ENCODE measurements at places on chromosomes 12 and 14.

DNA sequence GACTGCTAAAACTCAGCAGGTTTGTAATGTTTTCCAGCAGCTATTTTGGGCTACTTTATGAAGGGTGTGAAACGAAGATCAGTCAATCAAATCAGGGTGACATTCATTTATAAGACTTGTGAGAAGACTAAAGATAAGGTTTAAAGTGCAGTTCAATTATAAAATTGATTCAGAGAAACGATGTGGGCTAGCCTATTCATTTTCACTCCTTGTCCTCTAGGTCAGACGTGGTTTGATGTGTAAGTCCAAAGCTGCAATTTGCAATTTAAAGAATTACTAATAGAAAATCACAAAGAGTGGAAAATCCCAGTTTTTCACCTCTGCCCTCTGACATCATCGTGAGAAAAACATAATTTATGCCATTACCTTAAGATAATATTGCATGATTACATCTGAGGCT lies 243.5 kb upstream of the NOVA1 start:
- DNase-seq, result no peak

DNA sequence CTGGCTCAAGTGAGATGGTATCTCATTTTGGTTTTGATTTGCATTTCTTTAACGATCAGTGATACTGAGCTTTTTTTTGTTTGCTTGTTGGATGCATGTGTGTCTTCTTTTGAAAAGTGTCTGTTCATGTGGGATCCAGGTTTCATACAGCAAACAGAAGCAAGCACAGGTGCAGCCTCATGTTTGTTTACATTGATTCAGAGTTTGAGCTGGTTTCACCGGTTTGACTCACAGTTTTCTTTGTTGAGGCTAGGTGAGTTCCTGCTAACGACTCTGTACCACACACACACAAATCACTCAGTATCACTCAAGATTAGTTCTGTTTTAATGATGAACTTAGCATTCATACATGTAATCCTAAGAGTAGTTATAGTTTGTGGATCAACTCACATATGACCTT lies 3.7 kb downstream of the OR10G2 start:
- no peak for DNase-seq

DNA sequence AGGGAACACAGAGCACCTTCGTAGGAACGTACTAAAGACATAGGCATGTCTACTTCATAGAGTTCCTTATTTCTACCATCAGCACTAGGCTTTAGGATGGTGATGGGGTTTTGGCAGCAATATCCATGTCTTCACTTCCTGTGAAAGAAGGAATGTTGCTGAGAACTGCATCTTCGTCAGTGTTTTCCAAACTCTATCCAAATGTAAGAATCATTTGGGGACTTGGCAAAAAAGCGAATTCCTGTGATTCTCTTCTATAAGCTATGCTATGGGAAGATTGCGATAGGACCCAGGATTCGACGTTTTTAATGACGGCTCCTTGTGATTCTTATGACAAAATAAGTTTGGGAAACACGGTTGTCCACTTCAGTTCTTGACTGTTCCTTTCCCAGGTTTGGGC lies 39.8 kb downstream of the AKAP3 start:
- DNase-seq, result no peak

DNA sequence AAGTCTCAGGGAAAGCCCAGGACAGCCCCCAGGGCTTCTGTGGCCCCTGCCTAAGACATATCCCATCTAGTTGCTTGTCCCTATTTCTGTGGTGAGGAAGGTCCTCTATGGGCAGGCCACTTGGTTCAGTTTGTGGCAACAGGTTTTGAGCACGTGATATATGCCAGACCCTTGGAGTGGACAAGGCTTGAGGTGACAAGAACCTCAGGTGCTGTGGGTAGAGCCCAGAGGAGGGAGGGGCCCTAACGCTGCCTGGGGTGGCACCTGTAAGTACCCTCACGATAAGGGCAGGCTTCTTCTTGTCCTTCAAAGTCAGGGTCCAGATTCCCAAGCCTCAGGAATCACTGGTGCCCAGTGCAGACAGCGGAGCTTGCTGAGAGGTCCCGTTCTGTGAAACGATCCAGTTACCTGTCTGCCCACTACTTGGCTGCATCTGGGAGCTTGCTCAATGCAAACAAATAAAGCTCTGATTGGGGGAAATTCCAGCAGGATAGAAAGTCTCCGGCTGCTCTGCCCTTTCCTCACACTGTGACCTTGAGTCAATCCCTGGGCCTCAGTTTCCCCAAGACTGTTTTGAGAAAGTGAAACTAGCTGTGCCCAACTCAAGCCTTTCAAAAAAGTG lies 47.7 kb upstream of the FAM181A start:
- DNase-seq, result no peak

GRCh38 chr12:29895966-29896365 lies 112.2 kb upstream of the TMTC1 start:
- DNase-seq, result no peak

DNA sequence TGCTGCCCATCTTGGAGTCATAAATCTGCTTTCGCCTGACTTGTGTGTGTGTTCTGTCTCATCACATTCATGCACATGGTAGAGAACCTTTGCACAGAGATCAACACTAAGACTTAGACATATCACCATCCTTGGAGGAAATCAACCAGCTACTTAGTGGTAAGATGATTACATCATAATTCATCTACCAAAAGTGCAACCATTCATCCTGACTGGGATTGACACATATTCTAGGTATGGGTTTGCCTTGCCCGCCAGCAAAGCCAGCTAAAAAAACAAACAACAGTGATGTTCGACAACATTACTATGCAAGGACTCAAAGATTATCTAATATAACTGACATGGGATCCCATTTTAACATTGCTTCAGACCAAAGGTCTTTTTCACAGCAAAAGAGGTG lies 228.7 kb downstream of the NUAK1 start:
- no peak for DNase-seq

DNA sequence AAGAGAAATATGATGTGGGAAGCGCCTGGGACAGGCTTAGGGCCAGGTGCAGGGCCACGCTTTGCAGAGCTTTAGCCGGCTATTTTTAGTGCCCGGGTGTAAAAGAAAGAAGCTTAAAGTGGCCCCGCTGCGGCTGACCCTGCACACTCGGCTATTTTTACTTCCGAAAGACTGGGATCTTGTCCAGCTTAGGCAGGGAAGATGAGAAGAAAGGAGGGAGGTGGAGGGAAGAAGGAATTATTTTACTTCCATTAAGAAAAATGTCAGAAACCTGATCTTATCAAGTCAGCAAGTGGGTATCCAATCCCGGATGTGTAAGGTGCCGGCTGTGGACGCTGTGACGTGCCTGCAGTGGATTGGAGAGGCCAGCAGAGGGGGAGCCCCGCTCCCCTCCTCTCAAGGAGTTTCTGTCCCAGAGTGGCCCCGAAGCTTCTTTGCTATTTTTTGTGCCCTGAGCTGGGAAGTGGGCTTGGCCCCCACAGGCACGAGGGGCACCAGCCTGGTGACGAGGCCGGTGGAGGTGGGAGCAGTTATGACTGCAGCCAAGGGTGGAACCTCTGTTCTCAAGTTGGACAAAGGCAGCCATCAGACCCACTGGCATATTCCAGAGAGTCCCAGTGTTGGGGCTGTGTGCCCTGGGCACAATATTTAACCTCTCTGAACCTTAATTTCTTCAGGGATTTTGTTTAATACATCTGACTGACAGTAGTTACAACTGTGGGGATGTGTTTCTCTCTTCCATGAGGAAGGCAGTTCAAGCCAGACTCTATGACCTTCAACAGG lies 97.7 kb downstream of the ESRRB start:
- DNase-seq, result no peak

DNA sequence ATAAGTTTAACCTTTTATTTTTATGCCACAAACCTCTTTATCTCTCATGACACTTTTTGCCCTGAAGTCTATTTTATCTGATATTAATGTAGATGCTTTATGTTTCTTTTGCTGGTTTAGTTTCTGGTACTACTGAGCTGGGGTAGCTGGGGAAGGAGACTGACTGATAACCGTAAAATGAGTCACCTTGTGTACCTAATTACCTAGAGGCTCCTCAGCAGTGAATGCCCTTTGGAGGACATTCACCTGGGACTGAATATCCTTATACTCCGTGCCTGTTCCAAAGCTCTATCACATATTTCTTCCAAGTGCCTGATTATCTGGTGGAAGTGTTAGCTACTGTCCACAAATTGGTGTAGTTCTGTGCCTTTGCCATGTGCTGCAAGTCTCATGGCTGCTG lies 13.9 kb downstream of the ATL1 start:
- no peak for DNase-seq

DNA sequence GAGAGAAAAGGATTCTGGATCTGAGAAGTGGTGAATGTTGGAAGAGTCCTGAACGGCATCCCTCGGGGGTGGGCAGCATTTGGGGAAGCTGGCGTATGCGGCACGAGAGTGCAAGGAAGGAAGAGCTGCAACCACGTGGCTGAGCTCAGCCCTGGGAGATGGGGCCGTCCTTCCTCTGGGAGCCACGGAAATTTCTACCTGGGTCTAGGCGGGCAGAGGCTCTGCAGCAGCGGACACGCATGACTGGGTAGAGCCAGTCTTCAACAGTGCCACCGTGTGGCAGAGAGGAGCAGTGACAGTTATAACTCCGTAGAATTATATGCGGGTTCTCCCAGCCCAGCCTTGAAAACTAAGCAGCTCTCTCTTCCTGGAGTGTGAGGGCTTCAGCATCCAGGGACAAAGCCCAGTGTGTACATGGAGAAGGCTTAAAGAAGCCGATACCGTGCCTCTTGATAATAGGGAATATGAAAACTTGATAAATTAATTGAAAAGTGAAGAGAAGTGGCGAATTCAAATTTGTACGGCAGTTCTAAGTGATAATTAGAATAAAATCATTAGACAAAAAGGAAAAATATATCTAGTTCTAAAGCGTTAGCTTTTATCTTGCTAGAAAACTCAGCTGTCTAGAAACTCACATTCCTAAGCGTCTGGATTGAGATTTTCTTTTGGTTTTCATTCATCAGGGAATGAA lies 82.9 kb upstream of the STXBP6 start:
- DNase-seq, result no peak

DNA sequence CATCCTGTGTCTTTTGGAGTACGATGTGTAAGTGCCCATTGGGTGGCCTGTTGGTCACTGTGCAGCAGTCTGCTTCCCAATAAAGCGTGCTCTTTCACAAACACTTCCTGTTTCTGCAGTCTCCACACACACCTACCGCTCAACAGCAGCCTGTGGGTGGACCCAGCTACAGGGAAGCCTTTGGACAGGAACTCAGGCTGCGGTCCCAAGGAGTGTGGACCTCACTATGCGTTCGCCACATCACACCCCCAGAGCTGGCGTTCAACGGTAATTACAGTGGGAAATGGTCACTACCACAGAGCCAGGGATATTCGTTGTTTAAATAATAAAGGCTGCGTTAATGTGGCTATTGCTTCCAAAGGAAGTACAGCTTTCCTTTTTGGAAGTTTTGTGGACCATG lies 16.2 kb downstream of the PSMC1 start:
- no peak for DNase-seq

DNA sequence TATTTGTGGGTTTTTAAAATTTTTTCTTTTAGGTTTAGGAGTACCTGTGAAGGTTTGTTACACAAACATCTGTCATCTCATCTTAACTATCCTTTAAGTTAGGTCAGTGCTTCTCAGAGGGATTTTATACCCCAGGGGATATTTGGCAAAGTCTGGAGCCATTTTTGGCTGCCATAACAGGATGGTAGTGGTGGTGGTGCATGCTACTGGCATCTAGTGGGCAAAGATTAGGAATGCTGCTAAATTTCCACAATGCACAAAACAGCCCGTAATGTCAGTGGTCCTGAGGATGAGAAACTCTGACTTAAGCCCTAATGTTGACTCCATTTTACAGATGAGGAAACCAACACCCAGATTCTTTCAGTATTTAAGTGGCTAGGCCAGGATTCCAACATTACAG lies 85.2 kb upstream of the MYF6 start:
- DNase-seq, result no peak

GRCh38 chr12:72267974-72268373 lies 4.2 kb upstream of the TRHDE start:
- no peak for DNase-seq

- DNase-seq, result no peak
Measured at GRCh38 chr14:64092338-64092737, 201.8 kb downstream of the ESR2 start.

GRCh38 chr12:119649202-119649808 lies 18.6 kb upstream of the PRKAB1 start:
- DNase-seq, result no peak

- no peak for DNase-seq
Measured at GRCh38 chr12:47828008-47828975, 8.6 kb upstream of the HDAC7 start.

- DNase-seq, result no peak
Measured at GRCh38 chr14:37591311-37591940, 3.6 kb downstream of the FOXA1 start.

GRCh38 chr14:100350986-100351385 lies 27.8 kb downstream of the SLC25A47 start:
- DNase-seq, result no peak

DNA sequence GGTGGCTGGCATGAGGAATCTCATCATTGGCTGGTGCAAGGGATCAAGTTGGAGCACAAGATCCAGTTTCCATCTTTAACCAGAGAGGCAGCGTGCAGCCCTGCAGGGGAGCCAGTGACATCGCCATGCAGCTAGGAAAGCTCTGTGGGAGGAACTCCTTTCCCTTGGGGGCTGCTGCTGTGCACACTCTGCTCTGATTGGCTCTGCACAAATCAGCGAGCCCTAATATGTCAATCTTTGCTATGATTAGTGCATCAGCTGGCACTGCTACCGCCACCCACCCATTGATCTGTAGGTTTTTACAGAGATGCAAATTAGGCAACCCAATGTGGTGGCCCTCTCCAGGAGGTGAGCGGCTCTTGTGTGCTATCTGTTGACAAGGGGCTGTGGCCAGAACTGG lies 262.6 kb downstream of the PCNX1 start:
- no peak for DNase-seq

DNA sequence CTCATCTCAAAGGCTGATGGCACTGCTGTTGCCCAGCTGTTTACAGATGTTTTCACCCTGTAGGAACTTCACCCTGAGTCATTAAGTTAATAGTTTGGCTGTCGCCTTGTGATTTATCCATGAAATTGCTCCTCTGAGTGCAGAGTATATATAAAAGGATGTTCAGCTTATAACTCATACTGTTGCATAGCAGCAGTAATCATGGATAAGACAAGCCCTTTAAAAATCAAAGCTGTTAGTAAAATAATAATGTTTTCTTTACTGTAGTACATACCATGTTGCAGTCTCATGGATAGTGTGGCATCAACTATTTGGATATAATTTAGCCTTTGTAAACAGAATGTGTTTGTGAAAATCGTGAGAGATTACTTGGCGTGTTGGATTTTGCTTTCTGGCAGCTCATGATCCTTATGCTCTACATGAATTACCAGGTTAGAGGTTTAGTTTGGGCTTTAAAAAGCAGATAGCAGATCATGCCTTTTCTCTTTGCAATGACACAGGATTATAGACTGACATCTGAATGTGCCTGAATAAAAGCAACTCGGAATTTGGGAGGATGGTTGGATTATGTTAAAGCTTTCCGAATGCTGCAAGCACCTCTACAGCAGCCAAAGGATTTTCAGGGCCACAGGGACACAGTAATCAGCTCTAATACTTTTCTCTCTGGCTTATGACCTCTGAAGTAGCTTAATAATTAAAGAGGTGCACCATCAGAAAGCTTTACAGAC lies 279.7 kb upstream of the ATP2B1 start:
- DNase-seq, result no peak

Data from esophagus squamous epithelium (tissue), 5 donors.